GM10248 (cell line): ENCODE measurements at places on chromosomes 11 and 22.

GRCh38 chr22:29531419-29531818 lies 22.1 kb downstream of the THOC5 start:
- no peak for DNase-seq

DNA sequence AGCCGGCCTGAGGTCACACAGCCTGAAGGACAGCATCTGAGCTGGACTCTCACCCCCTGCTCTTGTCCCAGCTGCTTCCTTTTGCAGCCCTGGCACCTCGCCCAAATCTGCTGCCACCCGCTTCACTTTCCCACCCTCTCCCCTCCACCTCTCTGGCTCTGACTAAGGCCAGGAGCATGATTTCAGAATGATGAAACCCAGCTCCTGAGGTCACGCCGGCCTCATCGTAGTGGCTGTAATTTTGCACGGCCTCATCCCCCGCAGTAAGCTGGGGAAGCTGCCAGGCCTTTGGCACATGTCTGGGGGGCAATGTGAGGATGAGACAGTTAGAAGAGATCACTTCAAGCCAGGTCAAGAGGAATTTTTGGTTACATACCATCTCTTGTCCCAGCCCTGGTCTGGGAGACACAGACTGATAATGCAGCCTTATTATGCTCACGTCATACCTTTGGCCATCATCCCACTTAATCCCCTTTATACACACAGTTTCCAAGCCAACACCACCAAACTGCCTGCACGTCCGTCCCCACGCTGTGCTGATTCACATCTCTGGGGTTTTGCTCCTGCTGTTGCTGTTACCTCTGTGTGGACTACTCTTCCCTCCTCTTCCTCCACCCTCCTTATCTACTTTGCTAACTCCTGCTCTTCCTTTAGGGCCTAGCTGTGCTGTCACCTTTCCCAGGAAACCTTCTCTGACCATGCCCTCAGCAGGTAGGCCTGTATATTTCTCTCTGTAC lies 58.1 kb downstream of the CHRDL2 start:
- DNase-seq = no peak

DNA sequence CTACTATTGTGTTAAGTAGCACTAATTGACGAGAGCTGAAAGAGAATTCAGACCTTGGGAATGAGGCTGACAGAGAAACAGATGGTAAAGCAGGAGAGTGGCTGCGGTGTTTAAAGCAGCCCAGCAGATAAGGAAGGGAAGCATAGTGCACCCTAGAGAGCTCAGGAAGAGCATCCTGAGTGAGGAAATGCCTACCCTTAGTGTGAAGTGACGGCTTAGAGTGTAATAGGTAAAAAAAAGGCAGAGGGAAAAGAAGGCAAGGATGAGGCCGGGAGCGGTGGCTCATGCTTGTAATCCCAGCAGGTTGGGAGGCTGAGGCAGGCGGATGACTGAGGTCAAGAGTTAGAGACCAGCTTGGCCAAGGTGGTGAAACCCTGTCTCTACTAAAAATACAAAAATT lies 22.4 kb upstream of the ETS1 start:
- DNase-seq = no peak

- DNase-seq = no peak
Measured at GRCh38 chr11:19558189-19558986, 154.2 kb upstream of the NAV2 start.

- DNase-seq = no peak
Measured at GRCh38 chr11:10683429-10683828, 10.1 kb downstream of the IRAG1 start.

DNA sequence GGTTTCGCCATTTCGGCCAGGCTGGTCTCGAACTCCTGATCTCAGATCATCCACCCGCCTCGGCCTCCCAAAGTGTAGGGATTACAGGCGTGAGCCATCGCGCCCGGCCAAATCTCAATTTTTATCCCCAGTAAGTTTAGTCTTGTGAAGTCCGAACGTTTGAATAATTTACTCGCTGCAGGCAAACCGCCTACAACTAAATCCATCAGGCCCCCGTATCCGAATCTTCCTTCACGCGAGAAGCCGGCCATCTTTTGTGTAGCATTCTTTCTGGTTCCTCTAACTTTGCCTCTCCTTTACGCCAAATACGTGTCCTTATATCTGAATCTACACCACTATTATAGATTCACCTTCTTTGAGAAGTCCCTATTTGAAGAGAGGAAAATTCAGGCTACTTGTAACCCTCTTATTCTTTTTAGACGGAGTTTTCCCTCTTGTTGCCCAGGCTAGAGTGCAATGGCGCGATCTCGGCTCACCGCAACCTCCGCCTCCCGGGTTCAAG lies 581 bp upstream of the EIF3L start:
- DNase-seq = no peak

DNA sequence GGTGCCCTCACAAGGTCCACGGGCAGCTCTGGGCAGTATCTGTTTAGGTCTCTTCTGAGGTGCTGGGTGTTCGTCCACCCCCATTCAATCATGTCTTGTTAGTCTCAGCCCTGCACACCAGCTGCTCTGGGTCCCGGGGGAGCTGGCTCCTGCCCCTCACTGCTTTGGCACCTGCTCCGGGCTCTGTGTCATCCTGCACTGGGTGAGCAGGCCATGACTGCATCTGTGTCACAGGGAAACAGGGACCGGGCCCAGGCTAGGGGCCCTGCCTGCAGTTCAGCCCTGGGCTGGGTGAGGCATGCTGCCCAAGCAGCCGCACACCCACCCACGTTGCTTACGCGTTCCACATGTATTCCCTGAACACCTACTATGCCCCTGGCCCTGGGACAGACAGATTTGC lies 43.9 kb downstream of the ELFN2 start:
- DNase-seq = no peak

- no peak for DNase-seq
Measured at GRCh38 chr11:120858740-120859139, 165.2 kb upstream of the TBCEL start.

GRCh38 chr11:105673089-105673488 lies 63.2 kb downstream of the GRIA4 start:
- no peak for DNase-seq

GRCh38 chr11:73480677-73481076 lies 104.5 kb downstream of the RELT start:
- no peak for DNase-seq

- DNase-seq = no peak
Measured at GRCh38 chr11:61141601-61142028, 19.6 kb downstream of the VPS37C start.

DNA sequence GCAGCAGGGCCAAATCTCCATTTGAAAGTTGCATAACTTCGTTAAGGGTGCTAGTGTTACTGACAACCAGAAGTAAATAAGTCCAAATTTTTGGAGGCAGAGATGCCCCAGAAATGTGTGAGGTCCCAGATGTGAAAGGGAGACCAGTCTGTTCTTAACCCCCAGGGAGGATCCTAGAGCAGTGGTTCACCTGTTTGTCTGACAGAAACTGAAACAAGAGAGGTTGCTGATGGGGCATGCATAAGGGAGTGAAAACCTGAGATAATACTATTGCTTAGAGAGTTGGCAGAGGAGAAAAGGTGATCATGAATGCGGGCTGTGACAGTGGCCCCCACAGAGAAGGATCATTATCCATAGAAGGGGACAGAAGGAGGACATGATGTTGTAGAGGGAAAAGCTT lies 3.8 kb downstream of the CBLIF start:
- no peak for DNase-seq

DNA sequence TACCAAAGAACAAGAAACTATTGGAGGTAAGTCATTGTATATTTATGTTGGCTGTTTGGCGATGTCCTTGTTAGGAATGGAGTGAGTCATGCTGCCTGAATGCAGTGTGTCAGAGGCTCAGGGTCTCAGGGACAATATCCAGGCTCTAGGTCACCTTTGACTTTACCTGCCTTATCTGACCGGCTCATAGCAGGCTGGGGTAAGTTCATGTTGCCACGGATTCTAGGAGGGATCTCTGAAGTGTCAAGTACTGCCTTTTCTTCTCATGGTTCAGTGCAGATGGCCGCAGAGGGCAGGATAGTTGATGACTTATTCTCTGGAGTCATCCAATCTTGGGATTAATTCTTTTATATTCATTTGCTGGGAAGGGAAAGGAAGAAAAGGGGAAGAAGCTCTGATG lies 53.2 kb downstream of the SPON1 start:
- DNase-seq = no peak

GRCh38 chr11:102599642-102600261 lies 25.4 kb downstream of the MMP20 start:
- DNase-seq = peak; percentile 61

DNA sequence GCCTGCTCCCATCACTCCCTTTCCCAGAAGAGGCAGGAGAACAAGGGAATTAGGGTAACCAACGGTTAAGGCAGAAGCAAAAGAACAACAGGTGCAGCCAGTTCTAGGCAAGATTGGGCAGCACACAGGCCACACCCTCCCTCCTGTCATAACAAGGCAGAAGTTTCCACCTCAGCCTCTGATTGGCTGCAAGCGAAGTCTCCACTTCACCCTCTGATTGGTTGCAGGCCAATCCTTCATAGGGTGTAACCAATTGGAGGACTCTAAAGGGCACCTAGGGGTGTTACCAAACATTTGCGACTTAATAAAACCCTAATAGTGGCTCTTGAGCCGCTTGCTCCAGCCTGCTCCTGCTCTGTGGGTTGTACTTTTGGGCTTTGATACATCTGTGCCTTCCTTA lies 153.8 kb downstream of the CACNA1I start:
- DNase-seq = no peak

GRCh38 chr11:47278058-47278457 lies 8.1 kb downstream of the MADD start:
- no peak for DNase-seq

GRCh38 chr11:126465573-126466188 lies 110.2 kb downstream of the ST3GAL4 start:
- DNase-seq = no peak

DNA sequence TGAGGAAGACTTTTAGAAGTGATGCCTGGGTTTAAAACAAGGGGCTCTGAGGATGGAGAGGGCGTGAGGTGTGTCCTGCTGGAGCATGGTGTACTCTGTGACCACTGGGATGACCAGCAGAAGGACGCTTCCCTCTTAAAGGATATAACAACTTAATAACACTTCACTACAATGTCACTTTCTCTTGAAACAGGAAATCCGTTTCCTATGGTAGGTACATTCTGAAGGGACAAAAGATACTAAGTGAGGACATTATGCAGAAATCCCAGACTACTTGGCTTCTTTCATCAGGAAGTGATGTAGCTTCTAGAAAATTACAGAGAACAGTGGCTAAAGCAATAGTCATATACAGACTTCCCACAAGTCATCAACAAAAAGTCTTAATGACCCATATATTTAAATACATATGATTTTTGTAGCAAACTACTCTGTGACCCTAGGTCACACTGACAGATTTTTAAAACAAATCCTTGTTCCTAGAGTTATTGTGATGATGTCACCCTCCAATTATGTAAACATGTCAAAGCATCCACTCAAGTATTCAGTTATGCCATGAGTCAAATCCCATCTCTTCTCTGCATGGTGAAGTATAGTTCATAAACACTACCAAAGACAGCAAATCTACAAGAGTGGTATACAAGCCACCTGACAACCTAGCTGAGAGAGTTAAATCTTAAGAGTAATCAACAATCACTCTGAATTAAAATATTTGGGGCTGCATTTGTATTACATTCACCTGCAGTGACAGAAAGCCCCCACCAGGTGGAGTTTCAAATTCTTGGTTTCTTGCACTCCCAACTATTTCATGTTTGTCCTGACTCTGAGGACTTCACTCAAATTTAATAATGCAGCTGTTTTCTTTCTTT lies 32.8 kb downstream of the PITPNB start:
- peak; percentile 48 for DNase-seq

- DNase-seq = no peak
Measured at GRCh38 chr11:27022659-27023251, 17.9 kb upstream of the BBOX1 start.

DNA sequence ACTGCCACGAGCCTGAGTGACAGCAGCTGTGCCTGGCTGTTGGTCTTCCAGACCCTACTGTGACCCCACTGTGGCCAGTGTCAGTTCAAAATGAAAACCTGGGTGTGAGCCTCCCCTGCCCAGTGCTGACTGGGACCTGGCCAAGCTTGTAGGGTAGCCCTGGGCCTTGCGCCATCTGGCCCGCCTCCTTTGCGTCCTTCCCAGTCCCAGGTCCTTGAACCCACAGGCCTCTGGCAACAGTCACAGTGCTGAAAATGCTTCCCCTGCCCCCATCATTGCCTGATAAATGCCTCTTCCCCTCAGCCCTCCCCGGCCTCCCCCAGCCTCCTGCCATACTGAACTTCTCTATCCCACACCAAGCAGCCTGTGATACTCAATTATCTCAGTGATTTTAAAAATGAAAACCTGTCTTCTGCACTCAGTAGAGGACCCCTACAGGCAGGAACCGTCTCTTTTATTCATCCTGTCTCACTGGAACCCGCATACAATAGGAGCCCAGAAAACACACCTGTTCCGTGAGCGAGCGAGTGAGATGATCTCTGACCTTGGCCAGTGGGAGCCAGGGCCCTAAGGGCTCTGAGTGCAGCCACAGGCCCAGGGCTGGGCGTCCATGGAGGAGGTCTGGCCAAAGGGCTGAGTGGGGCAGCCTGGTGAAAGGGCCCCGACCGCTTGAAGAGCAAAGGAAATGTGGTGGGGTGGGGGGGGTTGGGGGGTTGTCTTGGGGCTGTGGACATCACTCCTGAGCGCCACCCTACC lies 49.7 kb upstream of the TTLL12 start:
- DNase-seq = no peak

DNA sequence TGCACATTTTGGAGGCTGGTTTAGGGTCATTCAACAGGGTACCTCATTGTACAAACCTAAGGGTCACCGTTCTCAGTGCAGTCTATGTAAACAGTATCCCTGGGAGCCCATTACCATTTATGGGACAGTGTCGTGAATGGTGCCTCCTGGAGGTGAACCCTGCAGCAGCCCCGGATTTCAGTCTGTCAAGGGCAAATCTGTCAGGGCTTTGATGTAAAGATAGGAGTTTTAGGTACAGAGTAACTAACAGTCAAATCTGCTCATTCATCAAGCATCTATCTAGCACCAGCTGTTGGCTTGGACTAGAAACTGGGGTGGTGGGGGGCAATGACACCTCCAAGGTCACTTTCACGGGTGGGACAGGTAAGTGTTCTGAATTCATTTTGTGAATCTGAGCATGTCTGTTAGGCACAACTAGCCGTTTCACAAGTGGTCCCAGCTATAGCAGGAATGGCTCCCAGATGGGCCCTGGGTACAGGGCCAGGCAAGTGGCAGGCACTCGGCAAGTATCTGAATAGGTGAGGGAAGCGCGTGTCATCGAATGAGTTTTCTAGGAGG lies 63.6 kb downstream of the PARVG start:
- DNase-seq = no peak

GRCh38 chr11:60905551-60906113 lies 753 bp downstream of the PRPF19 start:
- DNase-seq = no peak

DNA sequence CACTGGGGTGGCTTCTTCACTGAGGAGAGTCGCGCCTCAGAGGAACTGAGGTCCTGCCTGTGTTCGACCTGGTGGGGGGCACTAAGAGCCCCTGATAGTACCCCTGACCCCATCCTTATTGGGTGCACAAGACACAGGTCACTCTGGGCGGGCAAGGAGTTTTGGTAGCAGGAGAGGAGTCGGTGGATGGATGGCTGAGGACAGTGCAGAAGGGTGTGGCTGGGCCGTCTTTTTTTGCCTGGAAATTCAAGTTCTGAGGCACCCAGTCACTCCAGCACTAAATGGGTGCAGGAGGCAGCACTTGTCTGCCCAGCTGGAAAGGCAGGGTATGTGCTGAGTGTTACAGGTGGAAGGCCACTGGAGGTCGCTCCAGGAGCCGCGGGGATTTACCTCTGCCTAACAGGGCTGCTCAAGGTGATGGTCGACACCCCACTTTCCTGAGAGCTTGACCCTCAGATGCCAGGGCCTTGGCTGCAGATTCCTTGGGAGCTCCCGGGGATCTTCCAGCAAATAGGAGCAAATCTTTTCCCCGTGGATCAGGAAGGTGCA lies 960 bp downstream of the TSSC4 start:
- no peak for DNase-seq

GRCh38 chr22:24177045-24177444 lies 4.2 kb upstream of the SUSD2 start:
- no peak for DNase-seq
